ENCODE measurements at places on chromosomes 4 and X. TPM values are rescaled to one million over a fixed set of nuclear protein-coding genes. Genes with fewer than 3 reads are reported as not detected.

DNA sequence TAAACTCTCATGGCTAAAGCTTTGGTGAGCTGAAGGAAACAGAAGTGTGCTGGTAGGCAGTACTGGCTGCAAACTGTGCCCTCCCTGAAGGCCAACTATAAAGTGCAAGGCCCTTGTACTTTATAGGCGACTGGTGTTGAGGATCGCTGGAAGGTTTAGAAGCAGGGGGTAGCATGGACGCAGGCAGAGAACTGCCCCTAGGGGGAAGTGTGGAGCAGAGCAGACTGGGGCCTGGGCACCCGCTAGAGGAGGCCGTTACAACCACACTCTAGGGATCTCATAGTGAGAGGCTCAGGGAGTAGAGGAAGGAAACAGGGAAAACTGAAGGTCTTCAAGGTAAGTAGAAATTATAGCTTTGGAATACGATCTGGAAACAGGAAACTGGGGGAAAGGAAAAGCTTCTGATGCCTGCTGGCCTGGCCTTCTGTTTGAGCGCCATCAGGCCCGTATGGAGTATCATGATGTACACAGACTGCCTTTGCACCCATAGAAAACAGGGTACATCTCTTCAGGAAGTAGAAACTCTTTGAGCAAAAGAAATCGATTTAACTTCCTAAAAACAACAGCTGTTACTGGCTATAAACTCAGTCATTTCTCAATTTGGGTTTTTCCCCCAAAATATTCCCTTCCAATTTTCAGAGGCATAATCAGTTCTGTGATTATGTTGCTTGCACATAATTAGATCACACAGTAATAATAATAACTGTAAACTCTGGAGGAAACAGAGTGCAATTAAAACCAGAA, 23.9 kb upstream of the TMSB4X start:
- no peak for DNase-seq

GRCh38 chrX:97751735-97752134, 868.0 kb downstream of the RPA4 start:
- no peak for DNase-seq

The PPP3CA gene
- total RNA-seq = 22.0 TPM

DNA sequence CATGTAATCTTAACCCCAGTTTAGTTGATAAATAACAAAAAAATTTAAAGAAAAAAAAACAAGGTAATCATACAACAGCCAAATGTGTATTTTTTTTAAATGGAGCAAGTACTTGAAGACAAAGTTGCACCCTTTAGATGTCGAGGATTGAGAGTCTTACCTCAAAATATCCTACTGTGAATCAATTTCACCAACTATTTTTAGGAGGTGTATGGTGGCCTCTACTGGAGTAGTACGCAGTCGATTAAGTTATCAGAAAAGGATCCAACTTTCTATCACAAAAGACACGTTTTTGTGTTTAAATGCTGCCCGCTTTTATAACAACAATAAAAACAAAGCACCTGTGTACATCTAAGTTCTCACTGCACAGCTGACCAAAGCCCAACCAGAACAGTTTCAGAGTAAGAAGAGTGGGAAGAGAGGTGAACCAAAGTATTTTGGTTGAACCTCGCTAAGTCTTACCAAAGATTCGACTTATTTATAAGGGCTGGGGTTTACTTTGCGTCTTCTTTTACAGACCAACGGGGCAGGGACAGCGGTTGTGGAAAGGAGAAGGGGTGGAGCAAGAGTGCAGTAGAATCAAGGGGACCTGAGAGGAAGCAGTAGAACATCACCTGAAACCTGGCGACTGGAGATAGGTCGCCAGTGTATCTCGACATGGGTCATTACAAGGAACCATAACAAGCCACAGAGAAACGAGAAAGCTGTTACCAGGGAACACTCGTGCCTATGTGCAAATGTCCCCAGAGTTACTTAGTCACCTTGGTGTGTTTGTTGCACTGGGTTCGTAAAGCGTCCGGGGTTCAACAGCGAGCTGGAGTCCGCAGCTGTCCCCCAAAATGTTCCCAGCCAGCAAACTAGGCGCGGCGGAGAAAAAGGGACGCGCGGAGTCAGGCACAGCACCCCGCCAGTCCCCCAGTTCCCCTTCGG, 1.1 kb downstream of the RPS6KA6 start:
- DNase-seq = no peak

GRCh38 chr4:85280963-85281362, 194.0 kb upstream of the ARHGAP24 start:
- DNase-seq = no peak

- DNase-seq = no peak
Observed at GRCh38 chr4:13364172-13364571, 120.0 kb downstream of the RAB28 start.

The SLC6A14 gene
- not detected for total RNA-seq

DNA sequence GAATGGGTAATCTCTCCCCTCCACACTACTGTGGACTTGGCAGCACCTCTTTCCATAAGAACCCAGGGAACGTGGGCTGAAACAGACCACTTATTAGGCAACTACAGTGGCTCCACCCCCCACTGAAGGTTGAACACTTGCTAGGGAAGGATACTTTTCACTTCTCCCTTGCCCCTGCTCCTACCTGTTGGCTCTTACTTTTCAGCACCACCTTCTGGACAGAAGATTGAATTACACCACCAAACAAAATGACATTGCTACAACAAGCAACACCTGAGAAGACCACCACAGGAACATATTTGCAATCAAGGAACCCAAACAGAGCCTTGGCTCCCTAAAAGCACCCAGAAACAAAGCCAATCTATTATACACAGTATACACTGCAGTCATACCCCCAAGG, 132.1 kb upstream of the CXCL13 start:
- no peak for DNase-seq

DNA sequence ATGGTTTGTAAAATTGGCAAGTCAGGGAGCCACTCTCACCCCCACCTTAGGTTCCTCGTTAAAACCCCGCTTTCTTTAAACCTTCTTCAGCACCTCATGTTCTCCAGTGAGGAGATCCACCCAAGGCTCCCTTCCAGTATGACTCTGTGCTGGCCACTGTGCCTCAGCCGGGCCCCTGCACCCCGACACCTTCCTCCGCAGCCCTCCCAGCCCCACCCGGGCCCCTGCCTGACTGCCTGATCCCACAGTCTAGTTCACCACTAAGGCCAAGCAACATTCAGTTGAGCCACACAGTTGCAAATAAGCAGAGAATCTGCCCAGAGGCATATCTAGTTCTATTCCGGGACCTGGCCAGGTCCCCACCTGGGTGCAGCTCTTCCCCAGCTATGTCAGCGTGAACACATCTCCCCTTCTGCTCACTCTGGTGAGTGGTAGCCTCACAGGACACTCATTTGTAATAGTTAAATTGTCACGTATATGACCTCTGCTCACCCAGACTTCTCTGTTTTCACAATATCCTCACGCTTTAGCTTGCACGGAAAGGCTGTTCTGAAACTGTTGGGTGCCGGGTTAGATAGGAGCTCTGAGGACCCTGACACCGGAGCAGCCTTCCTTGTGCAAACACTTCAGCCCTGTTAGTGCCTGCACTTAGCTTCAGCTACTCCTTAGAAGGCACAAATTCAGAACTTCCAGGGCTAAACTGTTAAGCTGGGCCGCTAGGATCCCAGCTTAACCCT, 146.8 kb downstream of the DCTD start:
- no peak for DNase-seq

GRCh38 chr4:175674219-175674618, 137.8 kb downstream of the GPM6A start:
- no peak for DNase-seq

DNA sequence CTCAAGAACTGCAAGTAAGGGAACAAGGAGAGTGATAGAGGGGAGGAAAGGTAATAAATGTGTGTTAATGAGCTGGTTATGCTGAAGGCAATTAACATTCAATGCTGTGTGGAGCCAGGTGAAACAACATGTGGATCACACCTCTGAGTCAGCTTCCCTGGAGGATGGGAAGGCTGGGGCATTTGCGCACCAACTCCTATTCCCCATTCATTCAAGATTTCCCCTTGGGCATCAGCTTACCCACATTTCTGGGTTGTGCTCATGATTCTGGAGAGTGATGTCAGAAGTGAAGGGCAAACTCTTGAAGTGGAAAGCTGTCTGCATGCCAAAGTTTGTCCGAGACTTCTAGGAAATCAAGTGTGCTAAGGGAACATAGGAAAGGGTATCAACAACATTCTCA, 461.4 kb downstream of the MID1IP1 start:
- no peak for DNase-seq

The MSX1 gene
- 4.5 TPM for total RNA-seq

GRCh38 chr4:2795300-2795892, 2.5 kb downstream of the SH3BP2 start:
- DNase-seq = no peak

DNA sequence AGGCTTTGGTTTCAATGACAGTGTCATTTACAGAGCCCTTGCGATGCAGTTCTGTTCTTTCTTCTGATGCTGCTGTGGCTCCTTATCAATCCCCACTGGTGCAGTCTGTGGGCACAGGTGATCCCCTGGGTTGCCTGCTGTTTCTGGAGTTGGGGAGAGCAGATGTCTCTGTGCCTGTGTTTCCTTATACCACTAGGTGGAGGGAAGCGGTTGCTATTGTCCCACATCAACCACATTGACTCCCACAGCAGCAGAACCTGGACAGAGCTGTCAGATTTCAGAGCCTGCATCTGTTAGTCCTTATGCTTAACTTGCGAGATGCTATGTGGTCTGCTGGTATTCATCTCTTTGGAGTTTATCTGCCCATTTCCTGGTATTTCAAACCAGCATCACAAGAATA, 57.7 kb downstream of the NEIL3 start:
- no peak for DNase-seq

The VSIG4 gene
- 76.3 TPM for total RNA-seq

The PAGE4 gene
- not detected for total RNA-seq

The ETDB gene
- total RNA-seq = not detected

The CXorf49B gene
- not detected for total RNA-seq

- no peak for DNase-seq
Observed at GRCh38 chrX:45668686-45669443, 468.2 kb upstream of the DIPK2B start.

The TAF7L gene
- total RNA-seq = 0.15 TPM

The HSFX3 gene
- not detected for total RNA-seq

DNA sequence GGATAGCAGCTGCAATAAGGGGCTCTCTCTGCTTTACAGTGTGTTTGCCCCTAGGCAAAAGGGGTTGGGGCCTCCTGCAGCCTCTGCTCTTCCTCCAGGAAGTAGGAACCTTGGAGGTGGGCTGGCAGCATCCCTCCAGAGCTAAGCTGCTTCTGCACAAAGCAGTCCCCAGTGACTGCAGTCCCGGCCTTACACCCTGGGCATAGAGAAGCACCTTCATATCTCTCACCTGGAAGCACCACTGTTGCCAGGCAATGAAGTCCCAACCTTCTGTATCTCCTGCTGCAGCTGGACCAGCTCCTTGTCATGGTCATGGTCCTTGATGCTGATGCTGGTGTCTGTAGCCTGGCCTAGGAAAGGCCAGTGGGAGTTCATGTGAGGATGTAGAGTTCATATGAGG, 171.1 kb upstream of the TET2 start:
- DNase-seq = no peak

GRCh38 chrX:14050709-14051108, 21.0 kb upstream of the GEMIN8 start:
- no peak for DNase-seq

- DNase-seq = no peak
Observed at GRCh38 chr4:132123870-132124623, 1025.0 kb upstream of the PCDH10 start.

The CCDC110 gene
- 1.6 TPM for total RNA-seq

DNA sequence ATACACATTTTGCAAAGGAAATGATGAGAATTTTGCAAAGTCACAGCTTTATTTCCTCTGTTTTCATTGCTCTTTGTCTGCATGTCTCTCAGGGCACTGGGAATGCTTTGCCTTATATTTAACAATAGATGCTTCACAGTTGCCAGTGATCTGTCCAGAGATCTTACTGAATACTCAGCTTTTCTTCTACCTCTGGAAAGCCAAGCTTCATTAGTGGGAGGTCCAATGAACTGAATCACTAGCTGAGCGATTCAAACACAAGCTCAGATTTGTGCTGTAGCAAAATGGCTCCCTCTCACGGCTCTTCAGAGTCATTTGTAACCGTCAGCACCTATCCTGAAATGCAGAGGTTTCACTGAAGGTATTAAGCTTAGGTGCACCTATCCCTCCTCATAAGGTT, 138.9 kb downstream of the DCLK2 start:
- DNase-seq = no peak

- DNase-seq = no peak
Observed at GRCh38 chr4:101355246-101355645, 7.9 kb upstream of the PPP3CA start.

DNA sequence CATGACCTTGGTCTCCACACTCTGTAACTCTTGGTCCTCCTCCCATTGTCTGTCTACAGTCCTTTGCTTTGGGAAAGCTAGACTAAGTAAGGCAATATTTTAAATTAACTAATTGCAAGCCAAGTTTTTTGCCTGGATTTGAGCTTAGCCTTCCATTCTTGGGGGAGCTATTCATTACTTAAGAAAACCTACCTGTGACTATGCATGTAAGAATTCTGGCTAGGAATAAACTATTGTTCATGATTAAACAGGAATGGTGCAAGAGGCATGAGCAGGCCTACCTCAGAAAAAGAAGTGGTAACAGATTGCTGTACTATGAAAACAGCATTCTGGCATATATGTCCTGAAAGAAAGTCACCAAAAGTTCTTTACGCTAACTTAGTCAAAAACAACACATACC, 309.4 kb downstream of the MAPK10 start:
- no peak for DNase-seq

The BMPR1B gene
- 2.0 TPM for total RNA-seq

DNA sequence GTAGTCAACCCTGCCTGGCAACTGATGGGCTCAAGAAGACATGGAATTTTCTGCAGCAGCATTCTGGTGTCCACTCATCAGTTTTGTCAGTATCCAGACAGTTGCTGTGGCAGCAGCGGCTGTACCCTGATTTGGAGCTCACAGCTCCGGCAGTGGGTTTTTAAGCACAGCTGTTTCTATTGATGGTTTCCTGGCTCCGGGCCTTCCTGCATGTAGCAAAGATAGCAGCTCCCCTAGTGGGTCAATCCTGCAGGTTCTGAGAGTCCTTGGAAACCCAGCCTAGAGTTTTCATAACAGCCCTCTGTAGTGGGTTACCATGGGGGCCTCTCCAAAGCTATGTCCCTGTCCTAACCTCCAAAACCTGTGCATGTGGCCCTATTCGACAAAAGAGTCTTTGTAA, 84.0 kb upstream of the ATP6AP2 start:
- peak; percentile 33 for DNase-seq

Measured in left cardiac atrium (tissue), 4 donors.